NCI-H2171 treated with DMSO at 0.1 percent for 48 hours (cell line): ENCODE measurements at places on chromosomes 6 and 20.

DNA sequence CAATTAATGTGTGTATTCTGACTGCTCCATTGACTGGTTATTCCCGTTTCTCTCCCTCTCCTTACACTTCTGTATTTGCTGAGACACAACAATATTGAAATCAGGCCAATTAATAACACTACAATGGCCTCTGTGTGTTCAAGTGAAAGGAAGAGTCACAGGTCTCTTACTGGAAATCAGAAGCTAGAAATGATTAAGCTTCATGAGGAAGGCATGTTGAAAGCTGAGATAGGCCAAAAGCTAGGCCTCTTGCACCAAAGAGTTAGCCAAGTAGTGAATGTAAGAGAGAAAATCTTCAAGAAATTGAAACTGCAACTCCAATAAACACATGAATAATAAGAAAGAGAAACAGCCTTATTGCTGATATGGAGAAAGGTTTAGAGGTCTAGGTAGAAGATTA, 489.5 kb upstream of the CITED2 start:
- no peak for DNase-seq

DNA sequence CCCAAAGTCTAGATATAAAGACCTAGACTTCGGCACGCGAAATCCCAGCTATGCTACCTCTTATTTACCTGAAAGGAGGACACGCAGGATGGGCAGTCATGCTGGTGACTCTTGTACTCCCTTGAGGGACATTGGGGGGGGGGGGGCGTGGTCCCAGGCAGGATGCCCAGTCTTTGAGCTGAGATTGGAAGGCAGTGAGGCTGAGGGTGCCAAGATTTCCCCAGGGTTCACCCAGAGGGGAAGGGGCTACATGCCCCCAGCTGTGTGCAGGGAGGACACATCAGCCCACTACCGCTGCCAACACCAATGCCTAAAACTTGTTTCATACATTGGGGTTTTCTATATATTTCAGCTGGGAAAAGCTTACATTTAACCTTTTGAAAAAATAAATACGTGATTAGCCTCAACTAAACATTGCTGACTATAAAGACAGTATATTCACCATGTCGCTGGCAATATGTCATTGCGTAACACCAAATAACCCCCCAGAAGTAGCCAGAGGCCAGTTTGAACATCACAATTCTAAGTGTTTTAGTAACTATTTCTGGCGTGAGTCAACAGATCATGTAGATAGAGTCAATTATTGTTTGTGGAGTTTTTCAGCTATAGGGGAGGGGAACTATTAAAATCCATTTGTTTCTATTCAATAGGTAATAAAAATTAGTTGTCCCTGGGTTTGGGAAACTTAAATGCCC, 21.6 kb downstream of the MGME1 start:
- no peak for DNase-seq

GRCh38 chr6:83505356-83505755, 7.0 kb upstream of the PRSS35 start:
- no peak for DNase-seq

GRCh38 chr20:11120431-11120830, 446.6 kb upstream of the JAG1 start:
- DNase-seq: no peak

GRCh38 chr6:110410511-110410910, 4.9 kb downstream of the DDO start:
- DNase-seq: no peak

GRCh38 chr6:158669145-158670035, 19.5 kb downstream of the SYTL3 start:
- DNase-seq: peak; percentile 80

- DNase-seq: peak; percentile 23
Measured at GRCh38 chr20:63740070-63740626, 572 bp downstream of the SLC2A4RG start.

GRCh38 chr20:5168651-5169396, 42.0 kb downstream of the CDS2 start:
- peak; percentile 97 for DNase-seq

DNA sequence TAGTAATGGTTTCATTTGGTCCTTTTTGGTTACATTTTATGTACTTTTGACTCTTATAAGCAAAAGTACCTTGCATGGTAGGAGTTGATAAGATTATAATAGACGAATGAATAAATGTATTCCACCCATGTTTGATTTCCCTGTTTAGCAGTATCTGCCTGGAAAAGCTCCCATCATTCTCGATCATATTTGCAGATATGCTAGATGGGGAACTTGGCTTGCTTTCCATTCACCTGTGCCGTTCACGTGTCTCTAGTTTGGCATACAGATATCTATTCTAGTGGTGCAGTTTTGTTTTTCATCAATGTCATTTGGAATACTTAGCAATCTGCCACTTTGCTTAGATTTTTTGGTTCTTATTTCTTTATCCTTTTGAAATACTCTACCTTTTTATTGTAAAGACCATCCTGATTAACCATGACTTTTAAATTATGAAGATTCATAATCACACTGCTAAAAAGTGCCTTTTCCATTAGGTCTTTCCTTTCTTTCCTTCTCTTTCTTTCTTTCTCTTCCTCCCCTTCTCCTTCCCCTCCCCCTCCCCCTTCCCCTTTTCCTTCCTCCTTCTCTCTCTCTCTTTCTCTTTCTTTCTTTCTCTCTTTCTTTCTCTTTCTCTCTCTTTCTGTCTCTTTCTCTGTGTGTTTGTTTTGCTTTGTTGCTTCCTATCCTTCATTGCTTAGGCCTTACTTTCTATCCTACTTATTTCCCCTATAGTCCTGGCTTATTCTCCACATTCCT, 40.4 kb downstream of the ANKS1A start:
- DNase-seq: no peak

DNA sequence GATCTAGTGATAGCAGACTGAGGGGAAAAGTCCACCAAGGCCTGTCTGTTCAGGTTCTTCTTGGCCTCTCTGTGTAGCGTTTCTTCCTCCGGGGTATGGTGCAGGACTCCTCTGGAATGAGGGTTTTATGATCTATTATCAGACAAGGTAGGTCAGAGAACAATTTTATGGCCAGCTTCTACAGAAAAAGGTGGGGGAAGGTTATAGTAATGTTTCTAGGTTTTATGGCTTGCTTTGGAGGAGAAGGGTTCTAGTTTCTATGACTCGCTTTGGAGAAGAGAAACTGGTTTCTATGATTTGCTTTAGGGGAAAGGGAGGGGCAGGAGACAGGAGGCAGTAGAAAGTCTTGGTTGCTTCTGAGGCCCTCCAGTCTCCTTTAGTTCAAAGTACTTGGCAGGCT, 144.8 kb upstream of the LAMA2 start:
- DNase-seq: no peak
